ENCODE measurements at places on chromosomes 13 and 19.

DNA sequence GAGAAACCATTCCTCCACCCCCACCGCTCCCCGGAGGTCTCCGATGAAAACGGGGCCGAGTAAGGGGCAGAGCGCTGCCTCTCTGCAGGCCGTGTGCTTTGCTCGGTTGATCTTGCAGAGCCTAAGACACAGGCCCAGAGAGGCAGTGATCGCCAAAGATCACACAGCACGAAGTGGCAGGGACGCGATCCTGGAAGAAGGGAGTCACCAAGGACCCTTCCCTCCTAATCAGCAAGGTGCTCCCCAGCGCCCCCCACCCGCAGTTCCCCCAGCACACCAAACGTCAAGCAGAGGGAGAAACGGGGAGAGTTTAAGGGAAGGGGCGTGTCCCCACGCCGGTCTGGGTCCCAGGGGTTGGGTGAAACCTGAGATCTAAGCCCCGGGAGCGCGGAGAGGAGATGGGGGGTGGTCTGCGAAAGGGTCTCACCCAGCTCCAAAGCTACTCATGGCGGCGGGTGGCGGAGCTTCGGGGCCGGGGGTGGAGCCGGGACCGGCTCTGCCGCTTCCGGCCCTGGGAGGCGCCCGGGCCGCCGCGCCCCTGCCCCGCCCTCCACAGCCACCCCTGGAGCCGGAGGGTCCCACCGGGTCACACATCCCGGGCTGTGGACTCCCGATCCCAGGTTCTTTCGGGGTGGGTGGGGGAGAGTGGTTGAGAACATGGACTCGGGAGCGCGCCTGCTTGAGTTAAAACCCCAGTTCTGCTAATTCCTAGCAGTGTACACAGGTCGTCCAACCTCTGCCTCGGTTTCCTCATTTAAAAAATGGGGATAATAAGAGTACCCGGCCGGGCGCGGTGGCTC is at the start of gene EML2:
TSS of gene EML2 (minus strand) at position 468 of the 800 bp plus-strand sequence. CDS start at position 447, 21 bp downstream.
- DNase-seq = no peak

- DNase-seq = no peak
Observed at GRCh38 chr13:103282571-103283450, 216.6 kb upstream of the SLC10A2 start.

DNA sequence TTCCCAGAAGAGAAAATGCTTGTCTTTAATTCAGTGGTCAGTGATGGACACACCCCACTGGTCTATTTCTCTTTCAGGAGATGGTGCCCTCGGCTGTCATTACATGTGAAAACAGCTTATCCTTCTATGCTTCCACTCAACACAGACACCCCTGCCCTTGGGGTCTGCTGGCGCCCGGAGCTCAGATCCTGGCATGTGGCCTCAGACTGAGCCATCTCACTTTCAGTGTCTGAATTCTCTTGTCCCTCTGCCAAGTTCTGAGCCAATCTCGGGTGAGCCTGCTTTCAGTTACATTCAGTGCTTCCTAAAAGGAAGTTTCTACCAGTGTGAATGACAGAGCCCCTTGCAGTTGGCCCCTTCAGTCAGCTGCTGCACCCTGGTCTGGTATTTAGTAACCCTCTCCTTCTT is 293.6 kb downstream of the DNAJC15 start:
- no peak for DNase-seq

DNA sequence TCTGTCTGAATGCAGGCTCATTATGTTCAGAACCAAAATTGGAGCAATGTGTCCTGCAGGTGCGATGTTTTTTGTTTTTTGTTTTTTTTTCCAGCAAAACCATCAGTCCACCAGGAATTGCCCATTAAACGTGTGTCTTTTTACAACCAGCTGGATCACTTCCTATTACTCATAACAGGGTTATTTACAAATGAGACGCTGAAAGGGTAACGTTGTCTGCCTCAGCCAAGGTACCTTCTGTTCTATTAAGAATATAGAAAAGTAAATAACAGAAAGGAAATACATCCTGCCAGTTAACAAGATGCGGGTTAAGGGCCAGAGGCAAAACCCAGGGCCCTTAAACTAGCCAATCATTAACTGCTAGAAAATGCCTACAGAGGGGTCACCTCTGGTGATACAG is 590.4 kb downstream of the TBC1D4 start:
- no peak for DNase-seq

DNA sequence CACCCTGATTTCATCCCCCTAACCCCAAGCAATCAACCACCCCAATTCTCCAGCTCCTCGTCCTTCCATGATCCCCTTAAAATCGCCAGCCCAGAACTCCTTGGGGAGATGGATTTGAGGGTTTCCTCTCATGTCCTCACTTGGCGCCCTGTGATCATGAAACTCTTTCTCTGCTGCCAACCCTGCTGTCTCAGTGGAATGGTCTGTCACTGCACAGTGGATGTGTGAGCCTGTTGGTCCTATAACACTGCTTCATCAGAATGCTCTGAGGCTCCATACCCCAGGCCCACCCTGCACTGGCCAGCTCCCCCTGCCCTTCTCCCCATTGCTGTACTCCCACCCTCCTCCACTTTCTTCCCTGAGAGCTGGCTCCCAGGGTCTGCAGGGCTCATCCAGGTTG is 12.6 kb upstream of the ZNF792 start:
- no peak for DNase-seq

- no peak for DNase-seq
Observed at GRCh38 chr13:103965506-103966243, 899.5 kb upstream of the SLC10A2 start.

DNA sequence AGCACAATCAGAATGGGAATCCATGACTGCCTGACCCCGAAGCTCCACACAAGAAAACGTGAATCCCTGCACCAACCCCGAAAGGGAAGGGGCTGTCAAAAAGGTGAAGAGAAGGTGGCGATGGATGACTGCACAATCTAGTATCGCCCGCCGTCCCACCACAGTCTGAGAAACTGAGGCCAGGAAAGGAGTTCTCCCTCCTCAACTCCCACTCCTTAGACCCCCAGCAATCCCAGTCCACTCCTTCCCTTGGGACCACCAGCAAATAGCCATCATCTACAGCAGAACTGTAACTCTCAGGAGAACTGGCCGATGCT is 451 bp downstream of the NOSIP start:
- no peak for DNase-seq

DNA sequence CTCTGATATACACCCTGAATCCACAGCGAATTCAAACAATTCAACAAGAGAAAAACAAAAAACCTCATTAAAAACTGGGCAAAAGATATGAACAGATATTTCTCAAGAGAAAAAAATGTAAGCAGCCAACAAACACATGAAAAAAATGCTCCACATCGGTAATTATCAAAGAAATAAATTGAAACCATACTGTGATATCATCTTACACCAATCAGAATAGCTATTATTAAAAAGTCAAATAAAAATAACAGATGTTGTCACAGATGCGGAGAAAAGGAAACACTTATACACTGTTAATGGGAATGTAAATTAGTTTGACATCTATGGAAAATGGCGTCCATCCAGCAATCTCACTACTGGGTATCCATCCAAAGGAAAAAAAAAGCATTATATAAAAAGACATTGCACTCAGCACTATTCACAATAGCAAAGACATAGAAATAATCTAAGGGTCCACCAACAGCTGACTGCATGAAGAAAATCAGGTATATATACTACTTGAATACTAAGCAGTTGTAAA is 1495.0 kb upstream of the PCDH20 start:
- DNase-seq = no peak
